ENCODE measurements at places on chromosomes 5 and 9.
A peak's percentile ranks its signal among the peaks of the same experiment; 100 is the strongest.

- no peak for DNase-seq
Observed at GRCh38 chr5:141338538-141339306, at the start of gene PCDHGA2. Gene PCDHGA2, plus strand, starts transcription at chr5:141338760.

DNA sequence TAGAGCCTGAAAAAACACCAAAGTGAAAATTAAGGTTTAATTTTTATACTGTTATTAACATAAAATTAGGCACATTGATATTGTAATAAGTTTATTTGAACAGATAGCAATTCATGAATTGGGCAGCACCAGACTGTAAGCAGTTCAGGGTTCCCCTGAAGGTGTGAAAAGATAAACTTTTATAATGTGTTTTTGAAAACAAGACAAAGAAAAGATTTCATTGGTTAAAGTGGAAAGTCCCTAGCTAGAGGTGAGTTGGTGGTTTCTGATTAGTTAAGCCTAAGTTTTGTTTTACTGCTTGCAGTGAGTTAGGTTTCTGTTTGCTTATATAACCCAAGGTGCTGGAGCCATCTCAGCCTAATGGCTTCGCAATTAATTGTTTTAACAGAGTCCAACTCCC is 96.5 kb upstream of the RPS23 start:
- no peak for DNase-seq

DNA sequence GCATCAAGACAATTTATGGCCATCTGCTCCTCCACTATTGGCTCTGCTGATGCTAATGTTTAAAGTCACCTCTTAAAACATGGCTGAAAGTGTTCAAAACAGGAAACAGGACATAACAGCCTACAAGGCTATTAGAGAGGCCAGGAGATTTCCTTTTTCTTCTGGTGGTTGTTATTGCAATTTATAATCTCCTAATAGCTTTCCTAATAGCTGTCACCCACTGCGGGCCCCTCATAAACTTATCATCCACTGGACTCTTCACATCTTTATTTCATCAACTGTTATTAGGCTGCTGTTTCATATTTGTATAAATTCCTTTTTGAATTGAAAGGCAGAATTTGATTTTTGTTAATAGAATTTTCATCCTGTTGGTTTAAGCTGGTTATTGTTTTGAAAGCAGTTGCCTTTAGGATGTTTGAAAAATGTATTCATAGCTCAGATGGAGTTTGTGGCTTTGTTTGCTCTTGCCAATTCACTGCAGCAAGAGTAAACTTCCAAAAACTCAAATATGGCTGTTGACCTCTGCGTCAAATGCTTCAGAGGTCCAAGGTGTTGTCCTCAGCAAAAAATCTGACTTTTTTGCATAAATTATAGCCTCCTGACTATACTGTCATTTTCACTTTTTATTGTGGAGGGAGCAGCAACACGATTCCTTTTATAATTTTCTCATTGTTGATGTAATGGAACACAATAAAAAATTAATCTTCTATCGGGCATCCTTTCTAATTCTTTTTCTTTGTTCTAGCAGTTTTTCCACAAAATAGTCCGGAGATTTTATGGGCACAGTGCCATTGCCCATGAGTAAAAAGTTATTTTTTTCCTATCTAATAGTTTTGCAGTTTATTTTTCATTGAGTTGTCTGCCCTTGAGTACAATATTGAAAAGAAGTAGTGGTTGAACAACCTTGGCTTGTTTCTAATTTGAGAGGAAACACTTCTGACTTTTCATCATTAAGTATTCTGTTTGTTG is 69.3 kb downstream of the MAT2B start:
- DNase-seq, result no peak

DNA sequence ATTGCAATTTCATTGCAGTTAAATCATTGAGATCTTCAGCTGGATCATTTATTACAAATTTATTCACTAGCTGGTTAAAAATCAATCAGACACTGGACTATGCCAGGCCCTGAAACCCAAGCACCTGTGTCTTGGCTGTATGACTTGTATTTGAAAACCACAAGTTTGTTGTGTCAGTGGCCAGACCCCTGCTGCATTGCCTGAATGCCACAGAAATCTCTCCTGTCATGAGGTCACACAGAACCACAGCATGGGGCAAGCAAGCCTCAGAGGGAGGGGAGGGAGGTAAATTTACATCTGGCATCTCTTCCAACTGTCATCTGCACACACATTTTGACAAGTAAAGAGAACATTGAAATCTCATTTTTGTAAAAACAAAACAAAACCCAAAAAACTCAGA is 90.0 kb downstream of the ARRDC3 start:
- no peak for DNase-seq

DNA sequence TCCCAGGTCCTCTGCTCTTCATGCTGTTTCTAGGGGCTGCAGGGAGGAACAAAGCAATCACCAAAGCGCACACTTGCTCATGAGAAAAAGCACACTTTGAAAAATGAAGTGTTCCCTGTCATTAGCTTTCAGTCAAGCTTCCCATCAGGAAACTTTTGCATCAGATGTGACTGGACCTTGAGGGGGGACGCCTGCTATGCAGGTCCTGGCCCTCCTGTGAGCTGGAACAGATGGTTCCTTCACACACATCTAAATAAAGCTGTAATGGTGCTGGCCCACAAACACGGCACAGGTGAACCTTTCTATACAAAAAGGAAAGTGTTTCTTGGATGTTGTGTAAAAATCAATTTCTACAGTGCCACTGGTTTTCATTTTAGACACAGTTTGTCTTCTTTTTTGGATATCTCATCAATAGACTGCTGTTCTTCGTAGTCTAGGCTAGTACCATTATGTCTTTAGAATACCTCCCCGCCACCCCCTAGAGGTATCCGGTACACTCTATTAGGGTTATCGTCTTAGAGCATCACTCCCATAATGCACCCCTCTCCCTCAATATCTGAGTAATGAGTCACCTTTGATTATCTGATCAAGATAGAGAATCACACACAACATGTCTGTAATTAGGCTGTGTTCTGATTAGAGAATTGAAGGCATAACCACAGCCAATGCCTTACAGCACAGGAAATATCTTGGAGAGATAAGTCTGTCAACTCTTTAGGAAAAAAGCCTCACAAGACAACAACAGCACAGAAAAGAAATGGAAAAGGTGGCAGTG is 266.3 kb downstream of the TLR4 start:
- no peak for DNase-seq

- DNase-seq, result no peak
Observed at GRCh38 chr9:120202856-120203654, 376.9 kb downstream of the CDK5RAP2 start.

- DNase-seq, result no peak
Observed at GRCh38 chr9:129435291-129435690, 185.6 kb downstream of the C9orf50 start.

GRCh38 chr5:140571105-140571504 is 6.5 kb downstream of the SLC35A4 start:
- no peak for DNase-seq

DNA sequence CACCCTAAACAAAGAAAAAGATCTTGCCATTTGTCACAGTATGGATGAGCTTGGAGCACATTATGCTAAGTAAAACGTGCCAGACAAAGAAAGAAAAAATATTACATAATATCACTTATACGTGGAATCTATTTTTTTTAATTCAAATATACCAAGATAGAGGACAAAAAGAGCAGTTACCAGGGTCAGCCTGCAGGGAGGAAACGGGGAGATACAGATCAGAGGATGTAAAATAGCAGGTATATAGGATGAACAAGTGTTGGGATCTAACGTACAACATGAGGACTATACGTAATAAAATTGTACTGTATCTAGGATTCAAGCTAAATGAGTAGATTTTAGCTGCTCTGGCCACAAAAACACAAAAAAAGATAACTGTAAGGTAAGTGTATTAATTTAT is 247.5 kb downstream of the TMEM161B start:
- DNase-seq, result no peak

- DNase-seq, result no peak
Observed at GRCh38 chr5:133240425-133241091, 188.7 kb downstream of the HSPA4 start.

DNA sequence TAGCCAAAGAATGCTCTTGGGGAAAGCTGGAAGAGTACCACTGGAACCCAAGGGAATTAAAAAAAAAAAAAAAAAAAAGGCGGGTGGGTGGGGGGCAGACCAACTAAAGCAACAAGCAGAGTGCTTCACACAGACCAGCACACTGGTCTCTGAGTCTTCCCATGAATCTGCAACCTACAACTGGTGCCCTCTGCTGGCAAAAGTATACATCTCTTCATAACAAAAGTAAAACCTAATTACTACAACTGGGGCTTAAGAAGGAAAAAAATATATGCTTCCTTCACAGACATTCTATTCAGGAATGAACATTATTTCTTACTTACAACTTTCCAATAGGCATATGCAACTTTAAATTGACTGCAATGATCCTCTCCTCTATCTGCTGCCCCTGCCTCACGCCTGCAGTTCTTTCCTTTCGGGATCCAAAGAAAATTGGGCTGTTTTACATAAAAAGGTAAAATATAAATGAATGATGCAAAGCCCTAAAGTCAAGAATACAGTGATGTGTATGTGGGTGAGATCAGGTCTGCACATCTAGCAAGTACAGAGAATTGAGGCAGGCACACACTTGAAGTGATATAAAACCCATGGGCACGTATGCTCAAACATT is 7.2 kb upstream of the KLHL3 start:
- DNase-seq, result peak; percentile 52

DNA sequence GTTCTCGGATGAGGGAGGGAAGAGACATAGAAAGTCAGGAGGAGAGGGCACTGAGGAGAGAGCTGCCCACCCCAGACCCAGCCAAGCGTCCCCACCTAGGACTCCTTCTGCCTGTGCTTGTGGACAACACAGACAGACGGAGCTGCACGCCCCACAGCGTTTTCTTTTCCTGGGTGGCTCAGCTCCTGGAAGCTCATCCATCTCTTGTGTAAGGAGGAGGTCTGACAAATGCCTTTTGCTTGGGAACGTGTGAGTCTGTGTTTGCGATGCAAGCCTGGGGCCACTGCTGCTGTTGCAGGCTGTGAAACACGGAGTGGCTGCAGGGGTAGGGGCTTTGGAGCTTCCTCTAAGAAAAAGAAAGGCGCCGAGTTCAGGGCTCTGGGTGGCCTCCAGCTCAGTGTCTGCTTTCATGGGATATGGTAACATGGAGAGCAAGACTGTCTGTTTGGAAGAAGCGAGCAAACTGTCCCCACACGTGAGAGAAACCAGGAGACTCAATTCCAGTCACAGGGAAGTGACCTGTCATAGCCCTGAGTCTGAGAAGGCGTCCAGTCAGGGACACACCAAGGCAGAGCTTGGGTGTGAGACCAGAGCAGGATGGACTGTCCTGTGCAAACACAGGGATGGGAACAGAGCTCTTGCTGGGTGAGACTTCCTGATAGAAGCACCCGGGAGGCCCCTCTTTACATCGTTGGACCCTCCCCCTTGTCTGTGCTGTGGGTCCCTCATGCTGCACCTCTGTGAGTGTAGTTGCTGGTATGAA is 42.7 kb downstream of the GADD45G start:
- DNase-seq, result no peak

DNA sequence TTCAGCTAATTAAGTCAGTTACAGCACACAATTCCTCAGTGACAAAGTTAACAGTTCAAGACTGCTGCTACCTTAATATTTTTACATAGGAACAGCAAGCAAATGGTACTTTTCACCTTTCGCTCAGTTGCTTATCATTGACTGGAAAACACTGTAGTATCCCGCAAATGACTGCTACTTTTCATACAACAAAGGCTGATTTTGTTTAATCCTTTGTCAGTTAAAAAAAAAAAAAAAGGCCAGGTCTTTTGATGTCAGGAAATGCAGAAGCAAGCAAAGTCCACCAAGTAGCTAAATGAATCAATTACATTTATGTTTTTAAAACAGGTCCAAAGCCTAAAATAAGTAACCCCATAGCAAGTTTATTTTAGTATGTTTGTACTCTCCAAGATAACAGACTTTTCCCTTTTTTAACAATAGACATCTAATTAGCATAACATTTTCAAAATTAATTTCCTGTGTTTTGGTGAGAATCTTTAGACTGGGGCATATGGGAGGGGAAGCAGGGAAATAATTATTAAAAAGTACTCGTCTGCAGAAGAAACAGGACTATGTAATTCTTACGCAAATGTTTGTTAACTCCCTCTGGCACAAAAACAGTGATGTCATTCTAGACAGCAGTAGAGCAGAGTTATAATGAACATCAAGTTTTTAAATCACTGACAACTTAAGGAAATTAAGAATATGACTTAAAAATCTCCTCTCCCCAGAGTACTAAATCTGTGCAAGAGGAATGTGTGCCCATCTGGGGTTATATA is 9.6 kb downstream of the PFDN1 start:
- DNase-seq, result no peak

DNA sequence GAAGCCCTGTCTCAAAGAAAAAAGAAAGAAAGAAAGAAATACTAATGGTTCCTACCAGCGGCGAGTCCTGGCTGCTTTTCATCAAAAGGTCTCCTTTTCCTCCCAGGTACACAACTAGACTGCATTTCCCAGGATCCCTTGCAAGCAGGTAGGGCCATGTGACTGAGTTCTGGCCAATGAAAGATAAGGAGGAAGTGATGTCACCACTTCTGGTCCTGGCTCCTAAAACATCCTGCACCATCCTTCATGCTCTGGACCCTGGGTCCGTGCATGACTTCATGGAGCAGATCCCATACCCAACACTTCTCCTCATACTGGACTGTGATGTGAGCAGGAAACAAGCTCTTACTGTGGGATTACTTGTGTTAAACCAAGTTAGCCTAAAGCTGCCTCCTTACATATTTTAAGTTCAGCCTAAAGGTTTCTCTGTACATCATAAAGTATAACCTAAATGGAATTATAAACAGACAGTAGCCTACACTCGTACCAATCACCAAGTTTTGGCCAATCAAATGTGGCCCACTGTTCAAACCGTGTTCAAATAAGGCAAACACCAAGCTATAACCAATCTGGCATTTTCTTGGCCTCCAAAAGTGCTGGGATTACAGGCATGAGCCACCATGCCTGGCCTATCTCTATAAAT is 30.2 kb upstream of the FUBP3 start:
- DNase-seq, result no peak

- DNase-seq, result no peak
Observed at GRCh38 chr5:39235648-39236047, 16.3 kb upstream of the FYB1 start.

- no peak for DNase-seq
Observed at GRCh38 chr5:116062352-116062751, 22.5 kb upstream of the COMMD10 start.

DNA sequence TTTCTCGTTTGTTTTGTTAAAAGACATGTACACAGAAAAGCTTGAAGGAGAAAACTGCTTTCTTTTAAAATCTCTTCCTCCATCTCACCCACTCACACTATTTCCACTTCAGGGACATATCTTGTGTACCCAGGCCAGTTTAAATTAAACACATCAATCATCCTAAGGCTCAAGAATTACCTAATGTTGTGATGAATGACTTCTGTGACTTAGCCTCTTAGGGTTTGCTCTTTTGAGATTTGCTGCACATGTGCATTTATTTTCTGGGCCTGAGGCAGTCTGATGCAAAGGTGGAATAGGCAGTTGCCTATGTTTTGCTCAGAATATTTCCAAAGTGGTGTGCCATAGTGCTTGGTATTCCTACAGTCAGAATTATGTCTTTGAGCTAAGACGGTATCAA is 439.9 kb upstream of the CHD1 start:
- DNase-seq, result no peak

All from prostate gland (tissue), 2 donors.